NCI-H1048 (cell line): ENCODE measurements at places on chromosomes 3 and 15.

DNA sequence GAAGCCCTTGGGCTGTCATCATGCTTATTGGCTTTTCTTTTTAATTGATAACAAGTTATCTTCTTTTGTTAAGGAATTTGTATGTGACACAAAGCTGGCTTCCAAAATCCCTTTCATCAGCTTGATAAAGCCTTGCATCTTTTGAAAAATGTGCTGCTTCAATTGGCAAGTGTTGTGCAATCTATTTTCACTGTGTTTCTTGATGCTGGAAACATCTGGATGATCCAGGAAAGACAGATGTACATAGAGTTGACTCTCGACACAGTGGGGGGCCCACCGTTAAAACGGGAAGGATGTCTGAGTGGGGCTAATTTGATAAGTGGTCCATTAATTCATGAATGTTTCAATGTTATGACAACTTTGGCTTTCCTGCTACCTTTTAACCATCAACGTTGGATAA, 158.3 kb upstream of the WNT5A start:
- no peak for DNase-seq

DNA sequence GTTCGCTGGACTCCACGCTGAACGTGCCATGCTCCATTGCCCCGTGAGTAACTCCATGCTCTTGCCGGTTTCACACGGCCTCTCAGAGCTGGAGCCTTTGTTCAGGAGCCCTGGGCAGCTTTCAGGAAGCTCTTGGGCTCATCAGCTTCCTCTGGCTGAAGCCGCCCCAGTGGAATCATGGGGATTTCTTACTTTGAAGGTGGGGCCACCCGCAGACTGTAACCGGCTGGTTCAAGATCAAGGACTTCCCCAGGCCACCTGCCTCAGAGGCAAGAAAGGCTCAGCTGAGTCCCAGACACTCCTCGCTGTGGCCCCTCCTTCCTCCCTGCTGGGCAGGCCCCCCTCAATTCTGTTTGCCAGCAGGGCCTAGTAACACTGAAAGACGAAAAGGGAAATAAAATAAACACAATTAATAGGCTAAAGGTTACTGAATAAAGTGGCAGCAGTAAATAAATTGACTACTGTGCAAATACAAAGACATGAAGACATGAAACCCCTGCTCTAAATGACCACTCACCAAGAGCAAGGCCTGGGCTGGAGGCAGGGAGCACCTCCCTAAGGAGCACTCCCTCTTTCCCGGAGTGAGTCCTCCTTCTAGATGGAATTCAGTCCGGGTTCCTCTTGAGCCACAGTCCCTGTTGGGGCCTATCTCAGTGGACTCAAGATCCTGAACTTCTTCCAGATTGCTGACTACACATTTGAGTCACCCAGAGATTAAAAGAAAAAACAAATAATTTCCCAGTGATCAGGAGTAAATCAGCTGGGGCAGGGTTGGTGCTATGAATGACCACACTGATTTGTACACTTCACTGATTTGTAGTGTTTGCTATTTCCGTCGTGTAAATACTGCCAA, 51.0 kb downstream of the ZDHHC19 start:
- DNase-seq: no peak

- DNase-seq: no peak
These were observed 836 bp upstream of the AKAP13 start for GRCh38 chr15:85379403-85380131.

DNA sequence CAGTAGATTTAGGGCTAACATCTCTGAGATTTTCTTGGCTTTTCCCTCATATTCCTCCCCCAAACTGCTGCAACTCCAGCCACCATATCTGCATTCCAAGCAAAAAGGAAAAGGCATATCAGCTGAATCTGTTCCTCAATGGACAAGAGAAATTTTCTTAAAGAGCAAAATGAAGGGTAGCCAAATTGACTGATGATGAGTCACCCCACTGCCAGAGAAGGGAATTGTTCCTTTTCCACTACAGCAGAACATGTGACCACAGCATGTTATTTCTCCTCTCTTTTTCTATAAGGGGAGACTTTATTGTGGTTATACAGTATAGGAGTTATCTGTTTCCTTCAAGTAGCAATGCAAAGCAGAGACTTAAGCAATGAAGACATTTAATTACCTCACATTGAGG, 172.5 kb downstream of the MTHFS start:
- DNase-seq: no peak

DNA sequence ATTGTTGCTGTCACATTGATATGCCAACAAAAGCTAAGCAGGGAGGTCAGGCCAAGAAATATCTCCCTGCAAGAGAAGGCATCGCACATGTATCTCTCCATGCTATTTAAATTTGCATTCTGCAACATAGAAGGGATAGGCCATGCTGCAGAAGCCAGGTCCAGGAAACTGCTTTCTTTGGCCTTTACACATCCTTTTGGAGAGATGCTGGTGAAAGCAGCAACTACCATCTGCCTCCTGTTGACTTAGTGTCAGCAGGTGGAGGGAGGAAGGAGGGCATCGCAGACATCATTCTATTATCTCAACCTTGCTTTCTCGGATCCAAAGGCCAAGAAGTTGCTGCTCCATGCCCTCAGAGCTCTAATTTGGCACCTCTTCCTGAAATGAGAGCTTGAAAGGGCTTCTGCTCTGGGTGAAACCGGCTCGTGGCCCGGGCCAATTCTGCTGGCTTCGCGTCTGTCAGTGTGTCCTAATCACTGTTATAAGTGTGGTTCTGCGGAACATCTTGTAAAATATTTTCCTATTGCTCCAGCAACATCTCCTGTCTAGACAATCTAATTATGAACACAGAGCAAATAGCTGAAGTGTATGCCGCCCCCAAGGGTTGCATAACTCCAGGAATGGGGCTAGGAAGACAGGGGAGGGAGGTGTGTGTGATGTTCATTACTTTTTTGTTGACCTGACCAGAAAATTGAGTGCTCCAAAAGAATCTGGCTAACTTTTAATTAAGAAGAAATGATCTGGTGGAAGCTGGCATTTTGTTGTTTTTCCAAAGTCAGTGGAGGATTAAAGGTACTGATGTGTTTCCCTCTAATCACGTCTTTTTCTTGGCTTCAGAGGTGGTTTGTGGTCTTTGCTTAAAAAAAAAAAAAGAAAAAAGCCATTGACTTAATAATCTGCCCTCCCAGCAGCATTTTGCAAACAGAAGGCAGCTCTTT, 89.1 kb downstream of the TPRG1 start:
- no peak for DNase-seq

DNA sequence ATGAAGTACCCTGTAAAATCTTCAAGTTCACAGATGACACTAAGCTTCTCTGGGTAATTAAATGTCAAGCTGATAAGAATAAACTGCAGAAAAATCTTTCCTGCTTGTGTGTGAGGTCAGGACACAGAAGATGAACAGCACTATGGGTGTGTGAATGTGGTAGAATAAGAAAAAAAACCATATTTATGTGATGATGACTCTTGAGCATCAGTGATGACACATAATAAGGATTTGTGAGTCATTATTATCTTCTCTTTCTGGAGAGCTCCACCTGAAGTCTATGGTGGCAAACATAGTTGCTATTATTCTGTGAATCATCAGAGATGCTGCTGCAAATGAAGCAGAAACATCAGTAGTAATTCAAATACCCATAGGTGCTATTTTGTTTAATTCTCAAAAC, 422.4 kb downstream of the DIPK2A start:
- no peak for DNase-seq

- no peak for DNase-seq
These were observed 17.6 kb downstream of the EFCC1 start for GRCh38 chr3:129018751-129019150.

- DNase-seq: no peak
These were observed 117.9 kb upstream of the SPATA12 start for GRCh38 chr3:56942523-56942922.

DNA sequence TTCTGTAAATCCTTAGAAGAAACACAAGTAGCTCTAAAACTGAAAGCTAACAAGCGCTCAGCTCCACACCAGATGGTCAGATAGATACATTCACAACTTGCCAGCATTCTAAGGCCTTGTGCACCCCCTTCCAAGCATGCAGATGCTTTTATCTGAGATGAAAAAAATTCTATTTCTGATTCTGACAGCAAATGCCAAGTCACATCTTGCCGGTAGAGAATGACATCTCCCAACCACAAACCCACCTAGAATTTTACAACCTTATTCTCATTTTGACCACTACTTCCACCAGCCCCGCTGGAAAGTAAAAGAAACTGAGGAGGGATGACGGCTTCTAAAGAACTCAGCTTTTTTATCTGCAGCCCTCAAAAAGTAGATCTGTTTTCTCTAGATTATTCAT, 57.7 kb downstream of the SUMF1 start:
- DNase-seq: no peak

DNA sequence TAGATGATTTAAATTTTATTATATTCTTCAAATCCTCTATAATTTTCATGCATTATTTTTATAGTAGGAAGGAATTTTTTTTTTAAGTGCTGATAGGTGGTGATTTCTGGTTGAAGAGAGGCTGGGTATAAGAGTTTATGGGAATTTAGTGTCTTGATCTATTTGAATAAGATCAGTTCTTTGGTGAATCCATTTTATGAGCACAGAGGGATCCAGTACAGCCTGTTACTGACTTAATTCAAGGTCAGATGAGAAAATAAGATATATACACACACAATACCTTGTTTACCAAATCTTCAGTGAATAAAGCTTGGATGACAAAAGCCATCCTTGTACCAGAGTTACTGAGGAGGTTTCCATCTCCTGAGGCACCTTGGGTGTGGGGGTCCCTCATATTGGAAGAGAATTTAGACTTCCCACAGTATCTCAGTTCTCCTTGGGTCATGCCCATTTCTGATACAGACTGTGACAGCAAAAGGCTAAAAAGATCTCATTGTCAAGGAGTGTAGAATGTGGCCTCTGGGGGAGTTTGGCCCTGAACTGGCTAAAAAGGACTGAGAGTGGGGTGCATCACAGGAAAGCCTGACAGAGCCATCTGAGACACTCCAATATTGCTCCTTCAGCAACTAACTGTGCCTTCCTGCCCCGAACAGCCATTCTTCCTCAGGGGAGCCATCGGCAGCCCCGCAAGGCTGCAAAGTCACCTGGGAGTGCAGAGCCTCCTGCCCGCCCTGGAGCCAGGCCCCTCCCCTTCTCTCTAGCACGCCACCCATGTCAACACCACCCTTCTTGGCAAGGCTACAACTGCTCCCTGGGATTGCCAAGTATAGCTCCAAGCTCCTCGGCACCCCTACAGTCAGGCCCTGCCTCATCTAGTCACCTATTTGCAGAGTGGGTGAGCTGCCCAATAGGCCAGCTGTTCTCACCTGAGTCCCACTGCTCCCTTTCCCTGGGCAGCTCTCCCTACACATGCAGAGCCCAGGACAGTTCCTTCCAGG, 43.1 kb upstream of the HACD2 start:
- DNase-seq: no peak

DNA sequence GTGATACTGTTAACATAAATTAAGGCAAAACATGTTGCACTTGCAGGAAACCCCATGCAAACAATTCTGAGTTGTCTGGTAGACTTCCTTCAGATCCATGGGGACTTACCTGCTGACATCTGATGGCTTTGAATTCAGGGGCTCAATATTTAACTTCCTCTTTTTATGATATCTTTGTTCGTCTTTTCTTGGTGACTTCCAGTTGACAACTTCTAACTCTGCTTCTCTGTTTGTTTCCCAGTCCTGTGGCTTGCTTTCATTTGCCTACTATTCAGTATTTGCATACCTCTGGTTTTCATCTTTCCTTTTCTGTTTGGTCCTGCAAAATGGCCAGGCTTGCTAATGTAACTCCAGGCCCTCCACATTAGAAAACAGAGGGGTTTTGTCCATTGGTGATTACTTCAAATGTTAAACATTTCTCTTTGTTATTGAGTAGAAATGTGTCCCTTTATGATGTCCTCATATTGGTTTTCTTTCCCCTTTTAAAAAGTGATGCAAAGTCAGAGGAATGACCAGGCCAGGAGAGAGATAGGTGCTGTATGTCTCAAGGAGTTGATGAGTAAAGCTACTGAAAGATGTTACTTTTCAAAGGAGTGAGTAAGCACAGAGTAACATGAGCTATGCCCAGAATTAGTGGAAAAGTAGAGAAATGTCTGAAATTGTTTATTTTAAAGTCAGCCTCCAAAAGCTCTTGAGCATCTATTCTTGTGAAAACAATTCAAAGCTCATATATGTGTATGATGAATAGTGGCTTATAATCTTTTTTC, 335.9 kb downstream of the LPP start:
- peak; percentile 5 for DNase-seq

GRCh38 chr3:52147804-52148203, 6.4 kb downstream of the POC1A start:
- no peak for DNase-seq

GRCh38 chr3:100556673-100557310, 52.6 kb upstream of the ADGRG7 start:
- DNase-seq: no peak
